ENCODE measurements at places on chromosomes 12 and 14. TPM values are rescaled to one million over a fixed set of nuclear protein-coding genes. Genes with fewer than 3 reads are reported as not detected.

FOXG1 gene
- total RNA-seq = 0.18 TPM

GLS2 gene
- 0.94 TPM for total RNA-seq

AVPR1A gene
- total RNA-seq = 0.05 TPM

NRXN3 gene
- total RNA-seq = 18.0 TPM

ACSM4 gene
- not detected for total RNA-seq

SLC24A4 gene
- total RNA-seq = not detected

METTL1 gene
- total RNA-seq = 21.1 TPM

RPGRIP1 gene
- not detected for total RNA-seq
